ENCODE measurements at places on chromosomes 2 and 18.
A peak's percentile ranks its signal among the peaks of the same experiment; 100 is the strongest.

GRCh38 chr2:90077948-90078347 lies 1386.5 kb downstream of the RPIA start:
- DNase-seq, result peak; percentile 72

DNA sequence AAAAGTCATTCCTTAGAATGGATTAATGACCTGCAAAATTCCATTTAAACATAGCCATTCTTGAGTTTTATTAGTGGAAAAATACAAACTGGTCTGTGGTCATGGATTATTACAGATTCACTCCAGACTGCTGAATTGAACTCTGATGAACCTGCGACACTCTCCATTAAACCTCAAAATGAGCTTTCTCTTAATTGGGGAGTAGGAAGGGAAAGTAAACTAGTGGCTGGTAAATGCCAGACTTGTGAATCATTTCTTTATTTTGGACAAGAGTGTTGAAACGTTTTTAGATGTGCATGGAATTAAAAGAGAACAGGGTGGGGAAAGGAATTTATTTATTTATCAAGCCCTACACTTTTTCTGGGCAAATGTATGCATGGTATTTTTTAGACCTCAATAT lies 321.2 kb upstream of the FANCL start:
- DNase-seq, result no peak

- DNase-seq, result no peak
Measured at GRCh38 chr2:102630458-102630857, 11.1 kb downstream of the SLC9A2 start.

DNA sequence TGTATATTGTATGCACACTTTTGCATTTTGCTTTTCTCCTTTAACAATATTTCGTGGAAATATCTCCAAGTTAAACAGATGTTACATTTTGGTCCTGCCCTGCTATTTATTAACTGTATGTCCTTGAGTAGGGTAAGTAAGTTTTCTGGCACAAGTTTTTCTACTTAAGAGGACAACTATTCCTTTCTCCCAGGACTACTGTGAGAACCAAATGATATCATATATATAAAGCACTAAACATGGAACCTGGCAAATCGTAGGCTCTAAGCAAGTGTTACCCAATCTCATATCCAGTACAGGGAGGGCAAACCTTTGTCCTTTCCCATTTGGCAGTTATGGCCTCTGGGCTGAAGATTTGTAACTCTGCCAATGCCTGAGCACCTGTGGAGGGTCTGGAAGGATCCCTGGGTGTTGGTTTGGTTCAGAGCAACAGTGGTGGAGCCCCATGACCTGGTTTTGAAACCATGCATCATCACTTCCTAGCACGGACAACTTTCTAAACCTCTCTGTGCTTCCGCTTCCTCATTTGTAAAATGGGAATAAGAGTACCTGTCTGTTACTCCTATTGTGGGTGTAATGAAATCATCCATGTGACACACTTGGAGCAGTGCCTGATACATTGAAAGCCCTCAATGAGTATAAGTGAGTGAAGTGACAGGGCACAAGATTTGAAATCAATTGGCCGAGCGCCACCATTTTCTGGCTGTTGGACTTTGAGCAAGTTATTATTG lies 28.3 kb upstream of the ICOS start:
- DNase-seq, result no peak

DNA sequence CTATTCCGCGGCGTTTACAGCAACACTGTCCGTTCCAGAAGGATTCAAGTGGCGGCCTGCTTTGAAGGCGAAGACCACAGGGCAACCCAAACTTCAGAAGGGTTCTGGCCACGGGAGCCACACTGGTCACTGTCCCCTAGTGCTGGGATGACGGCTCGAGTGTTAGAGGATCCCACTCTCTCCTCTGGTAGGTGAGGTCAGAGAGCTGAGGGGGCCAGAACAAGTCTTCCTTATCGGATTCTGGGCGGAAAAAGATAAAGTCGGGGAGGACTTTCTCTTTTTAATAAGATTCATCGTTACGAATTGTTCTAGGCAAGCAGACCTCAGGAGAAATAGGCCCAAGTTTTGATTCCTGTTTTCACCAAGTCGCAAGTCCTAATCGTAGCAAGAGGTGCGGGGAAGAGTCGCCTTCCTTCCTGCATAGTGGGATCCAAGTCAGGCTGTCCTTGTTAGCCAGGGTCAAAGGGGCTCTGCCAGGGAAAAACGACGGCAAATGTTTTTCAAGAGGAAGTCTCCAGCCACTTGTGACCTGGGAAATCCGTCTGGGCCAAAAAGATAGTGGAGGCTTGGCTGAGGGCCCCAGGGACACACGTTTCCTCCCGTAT lies 864 bp upstream of the MYL12A start:
- peak; percentile 27 for DNase-seq

DNA sequence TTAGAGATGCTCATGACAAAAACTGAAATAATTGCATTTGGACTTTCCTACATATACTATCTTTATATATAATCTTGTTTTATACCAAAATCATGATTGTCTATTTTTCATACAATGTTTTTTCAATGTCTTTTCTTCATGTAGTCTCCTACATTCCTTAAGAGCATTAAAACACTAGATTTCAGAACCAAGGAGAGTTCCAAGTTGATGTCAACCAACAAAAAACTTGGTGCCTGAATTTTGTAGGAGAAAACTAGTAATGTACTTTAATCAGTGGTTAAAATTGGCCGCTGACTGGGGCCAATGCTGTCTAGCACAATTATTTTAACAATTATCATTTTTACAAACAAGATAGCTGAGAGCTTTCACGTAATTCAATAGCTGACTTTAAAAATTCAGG lies 678.8 kb downstream of the DCC start:
- DNase-seq, result peak; percentile 39

DNA sequence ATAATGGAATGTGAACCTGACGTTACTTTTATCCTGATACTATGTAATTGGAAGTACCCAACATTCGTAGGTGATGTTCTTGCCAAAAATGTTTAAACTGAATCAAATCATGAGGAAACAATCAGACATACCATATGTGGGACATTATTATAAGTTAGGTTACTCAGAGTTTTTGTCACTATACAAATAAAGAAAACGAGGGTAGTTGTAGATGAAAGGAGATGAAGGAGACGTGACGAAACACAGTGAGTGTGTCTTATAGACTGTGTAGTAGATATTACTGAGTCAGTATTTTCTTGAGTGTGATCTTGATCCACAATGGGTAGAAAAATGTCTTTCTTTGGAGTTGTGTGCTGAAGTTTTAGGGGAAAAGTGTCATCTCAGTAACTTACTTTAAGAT lies 176.8 kb downstream of the ZNF407 start:
- no peak for DNase-seq

- no peak for DNase-seq
Measured at GRCh38 chr2:18544171-18544570, 16.3 kb downstream of the RDH14 start.

GRCh38 chr2:145325485-145325884 lies 805.6 kb upstream of the ZEB2 start:
- DNase-seq, result no peak

DNA sequence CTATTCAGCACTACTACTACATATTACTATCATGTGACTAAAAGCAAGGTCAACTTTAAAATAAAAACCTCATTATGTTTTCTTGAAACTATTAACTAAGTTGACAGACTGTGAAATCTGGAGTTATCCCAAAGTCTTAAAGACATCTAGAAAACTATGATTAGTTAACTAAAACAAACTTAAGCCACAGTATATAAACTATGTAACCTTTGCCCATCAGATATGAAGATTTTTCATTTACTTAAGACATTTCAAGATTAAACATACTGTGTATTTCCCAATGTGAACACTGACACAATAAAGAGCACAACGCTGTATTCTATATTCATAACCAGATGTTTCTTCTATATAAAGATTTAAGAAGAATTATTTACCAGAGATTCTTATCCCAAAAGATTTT lies 33.5 kb upstream of the CACNB4 start:
- DNase-seq, result no peak

GRCh38 chr2:10704034-10704594 lies 14.3 kb upstream of the NOL10 start:
- no peak for DNase-seq

DNA sequence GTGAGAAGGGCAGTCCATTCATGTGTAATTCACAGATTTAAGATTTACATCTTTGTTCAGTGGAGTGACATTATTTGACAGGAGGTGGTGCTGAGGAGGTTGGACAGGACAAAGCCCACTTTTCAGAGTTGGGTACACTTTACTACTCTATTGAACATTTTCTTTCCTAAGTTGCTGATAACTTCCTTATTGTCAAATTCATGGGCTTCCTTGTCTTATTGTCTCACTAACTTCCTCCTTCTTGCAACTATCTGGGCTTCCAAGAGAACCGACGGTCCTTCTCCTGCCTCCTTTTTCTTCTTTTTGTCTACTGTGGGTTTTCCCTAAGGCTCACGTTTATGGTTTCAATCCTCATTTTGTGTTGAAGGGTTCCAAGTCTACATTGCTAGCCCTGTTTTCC lies 67.7 kb upstream of the DNMT3A start:
- no peak for DNase-seq

- peak; percentile 40 for DNase-seq
Measured at GRCh38 chr2:109609352-109610024, 4.3 kb downstream of the SEPTIN10 start.

- DNase-seq, result no peak
Measured at GRCh38 chr2:191929288-191929687, 82.4 kb upstream of the CAVIN2 start.

DNA sequence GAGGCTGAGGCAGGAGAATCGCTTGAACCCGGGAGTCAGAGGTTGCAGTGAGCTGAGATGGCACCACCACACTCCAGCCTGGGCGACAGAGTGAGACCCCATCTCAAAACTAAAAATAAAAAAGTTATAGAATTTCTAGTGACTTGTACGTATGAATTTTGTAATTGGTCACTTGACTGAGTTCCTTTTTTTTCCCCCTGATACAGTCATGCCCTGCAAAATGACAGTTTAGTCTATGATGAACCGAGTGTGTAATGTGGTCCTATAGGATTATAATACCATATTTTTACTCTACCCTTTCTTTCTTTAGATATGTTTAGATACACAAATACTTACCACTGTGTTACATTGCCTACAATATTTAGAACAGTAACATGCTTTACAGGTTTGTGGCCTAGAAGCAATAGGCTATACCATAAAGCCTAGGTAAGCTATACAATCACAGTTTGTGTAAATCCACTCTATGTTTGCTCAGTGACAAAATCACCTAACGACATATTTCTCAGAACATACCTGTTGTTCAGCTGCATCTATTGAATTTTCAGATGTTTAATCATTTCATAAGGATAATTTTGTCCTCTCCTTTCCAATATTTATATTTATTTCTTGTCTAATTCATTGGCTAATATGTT lies 25.4 kb downstream of the SOCS6 start:
- no peak for DNase-seq

GRCh38 chr2:124880995-124881394 lies 855.9 kb downstream of the CNTNAP5 start:
- no peak for DNase-seq

DNA sequence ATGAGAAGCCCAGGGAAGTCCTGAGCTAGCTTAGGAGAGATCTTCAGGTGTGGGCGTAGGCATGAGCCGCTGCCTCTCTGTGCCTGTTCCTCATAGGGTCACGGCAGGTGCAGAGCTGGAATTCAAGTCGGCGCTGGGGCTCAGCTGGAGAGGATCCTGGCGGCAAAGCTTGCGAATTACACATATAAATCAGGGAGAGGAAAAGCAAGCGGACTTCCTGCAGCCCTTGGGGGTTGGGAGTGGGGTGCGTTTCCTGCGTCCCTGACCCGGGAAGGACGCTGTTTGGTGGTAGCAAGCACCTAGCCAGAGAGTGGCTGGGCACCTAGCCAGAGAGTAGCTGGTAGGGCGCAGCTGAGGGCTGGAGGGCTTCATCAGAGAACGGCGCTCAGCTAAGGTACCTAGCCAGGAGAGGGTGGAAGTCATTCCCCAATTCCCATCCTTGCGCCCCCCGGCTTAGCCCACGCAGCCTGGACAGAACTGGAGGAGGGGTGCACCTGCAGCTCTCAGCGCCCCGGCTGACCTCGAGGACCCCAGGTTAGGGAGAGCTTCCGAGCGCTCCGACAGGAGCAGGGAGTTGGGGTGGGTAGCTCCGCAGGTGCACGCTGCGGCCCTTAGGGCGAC lies 459 bp upstream of the EFR3B start:
- DNase-seq, result peak; percentile 49

DNA sequence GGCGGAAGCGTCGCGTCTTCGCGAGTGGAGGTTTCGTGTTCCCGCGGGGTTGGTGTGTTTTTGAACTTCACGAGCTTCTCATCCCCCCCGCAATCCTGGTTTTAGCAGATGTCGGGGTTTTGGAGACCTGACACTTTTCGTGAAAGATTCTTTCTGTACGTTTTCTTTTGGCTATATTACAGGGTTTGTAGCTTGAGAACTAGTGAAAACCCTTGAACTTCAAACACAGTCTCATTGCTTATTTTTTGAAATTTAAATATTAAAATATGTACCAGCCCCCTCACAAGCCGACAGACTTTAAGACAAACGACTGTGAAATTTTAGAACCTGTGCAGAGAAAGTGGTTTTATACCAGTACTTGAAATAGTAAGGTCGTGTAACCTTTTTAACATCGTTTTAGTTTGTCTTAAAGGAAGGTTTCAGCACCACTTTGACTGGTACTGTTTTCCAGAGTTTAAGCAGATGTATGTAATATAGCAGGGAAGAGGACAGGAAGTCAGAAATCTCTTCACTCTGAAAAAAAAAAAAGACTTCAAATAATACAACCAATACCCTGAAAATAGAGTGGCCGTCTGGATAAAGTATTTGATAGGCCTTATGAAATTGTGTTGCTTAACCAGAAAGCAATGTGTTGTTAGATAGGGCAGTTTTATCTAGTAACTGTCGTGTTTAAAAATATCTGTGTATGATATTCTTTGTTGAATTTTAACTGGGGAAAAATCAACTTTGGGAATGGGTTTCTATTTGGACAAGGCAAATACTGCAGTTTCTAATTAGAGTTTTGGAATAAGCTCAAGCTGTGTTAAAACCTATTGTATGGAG lies 1.4 kb downstream of the SPATS2L start:
- peak; percentile 8 for DNase-seq

DNA sequence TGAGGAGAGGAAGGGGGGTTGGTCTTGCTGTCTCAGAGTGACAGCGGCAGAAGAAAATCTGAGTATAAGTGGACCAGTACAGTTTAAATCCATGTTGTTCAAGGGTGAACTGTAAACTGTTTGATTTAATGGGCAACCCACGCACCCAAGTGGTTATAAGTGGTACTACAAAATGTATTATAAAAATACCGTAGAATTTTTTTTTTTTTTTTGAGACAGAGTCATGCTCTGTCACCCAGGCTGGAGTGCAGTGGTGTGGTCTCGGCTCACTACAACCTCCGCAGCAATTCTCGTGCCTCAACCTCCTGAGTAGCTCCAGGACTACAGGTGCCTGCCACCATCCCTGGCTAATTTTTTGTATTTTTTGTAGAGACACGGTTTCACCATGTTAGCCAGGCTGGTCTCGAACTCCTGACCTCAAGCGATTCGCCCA lies 2.1 kb upstream of the CHCHD5 start:
- DNase-seq, result peak; percentile 68

DNA sequence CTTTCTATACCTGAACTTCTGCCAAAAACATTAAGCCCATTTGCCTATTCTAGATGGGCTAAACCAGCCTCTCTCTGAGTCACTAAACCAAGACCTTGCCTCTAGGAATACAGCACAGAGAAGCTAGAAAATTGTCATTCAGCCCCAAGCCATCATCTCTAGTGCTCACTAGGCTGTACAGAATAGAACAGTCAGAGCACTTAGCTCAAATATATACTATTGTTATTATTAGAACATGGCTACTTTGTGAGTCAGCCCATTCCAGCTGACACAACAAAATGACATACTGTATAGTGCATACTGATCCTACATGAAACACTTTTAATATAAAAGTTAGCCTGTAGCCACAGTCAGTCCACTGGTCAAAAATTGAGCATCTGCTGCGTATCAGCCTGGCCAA lies 418.8 kb downstream of the NRXN1 start:
- no peak for DNase-seq

All from MM.1S (cell line).